IPS-NIHi11 (cell line): ENCODE measurements at places on chromosomes 3 and 15.

- DNase-seq, result no peak
Observed at GRCh38 chr3:139187154-139187553, 142.5 kb upstream of the PRR23C start.

- no peak for DNase-seq
Observed at GRCh38 chr3:178062126-178062525, 474.1 kb upstream of the KCNMB2 start.

DNA sequence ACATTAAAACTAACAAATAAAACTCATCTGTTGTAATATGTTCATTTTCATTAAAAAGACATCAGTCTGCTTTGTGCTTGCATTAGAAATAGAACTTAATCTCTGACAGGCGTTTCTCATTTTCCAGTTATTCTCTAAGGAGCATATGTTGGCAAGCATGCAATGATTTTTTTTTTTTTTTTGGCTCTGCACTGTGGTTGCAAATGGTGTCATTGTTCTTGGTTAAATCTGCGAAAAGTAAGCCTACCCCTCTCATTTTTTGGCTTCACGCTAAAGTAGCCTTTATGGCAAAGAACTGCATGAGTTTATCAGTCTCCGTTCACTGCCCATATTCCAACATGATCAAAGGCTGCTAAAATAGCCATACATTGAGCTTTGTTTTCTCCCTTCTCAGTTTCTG lies 403.2 kb downstream of the MECOM start:
- DNase-seq, result no peak

DNA sequence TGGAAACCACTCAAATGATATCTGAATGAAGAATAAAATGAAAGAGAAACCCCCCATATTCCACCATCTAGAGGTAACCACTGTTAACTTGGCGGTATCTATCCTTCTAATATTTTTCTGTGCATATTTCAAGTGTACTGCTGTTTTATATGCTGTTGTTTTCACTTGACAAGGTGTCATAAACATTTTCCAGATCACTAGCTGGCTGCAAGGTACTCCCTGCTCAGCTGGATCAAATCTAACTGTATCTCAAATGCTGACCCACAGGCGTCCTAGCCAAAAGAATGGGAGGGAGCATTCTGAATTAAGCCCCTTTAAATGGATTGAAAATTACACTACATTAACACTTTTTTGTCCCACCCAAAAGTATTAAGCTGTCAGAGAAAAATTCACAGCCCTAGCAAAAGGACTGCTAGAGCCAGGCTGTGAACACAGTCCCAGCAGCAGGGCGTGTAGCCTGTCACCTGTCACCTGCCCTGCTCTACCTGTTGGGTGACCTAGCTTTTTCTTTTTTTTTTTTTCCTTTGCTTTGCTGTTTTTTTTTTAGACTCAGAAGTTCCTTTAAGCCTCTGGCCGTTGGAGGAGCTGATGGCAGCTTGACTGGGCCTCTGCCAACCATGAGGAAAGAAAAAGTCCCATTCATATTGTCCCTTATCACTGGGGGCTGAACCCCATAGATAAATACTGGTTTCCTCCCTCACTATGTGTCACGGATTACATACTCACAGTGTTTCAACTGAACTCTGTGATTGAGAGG lies 93.7 kb upstream of the TSC22D2 start:
- DNase-seq, result peak; percentile 36

GRCh38 chr3:45227071-45227820 lies 1.2 kb upstream of the TMEM158 start:
- DNase-seq, result no peak
